NCI-H2171 (cell line): ENCODE measurements at places on chromosomes 2 and 18.

DNA sequence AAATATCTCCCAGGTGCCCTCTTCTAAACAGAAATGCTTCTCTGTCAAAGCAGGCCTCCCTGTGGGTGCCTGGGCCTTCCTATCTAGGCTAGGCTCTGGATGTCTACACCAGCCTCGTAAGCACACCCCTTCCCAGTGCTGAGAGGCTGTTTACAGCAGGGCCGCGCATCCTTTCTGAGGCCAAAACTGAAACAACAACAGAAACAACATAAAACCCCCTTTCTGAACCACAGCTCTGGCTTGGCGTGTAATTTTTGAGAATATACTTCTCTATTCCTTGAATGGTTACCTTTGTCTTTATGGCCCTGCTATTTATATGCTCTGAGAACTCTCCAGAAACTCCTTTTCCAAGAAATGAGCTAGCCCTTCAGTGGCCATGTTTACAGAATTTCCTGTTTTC is 118.4 kb downstream of the BCL2L11 start:
- no peak for DNase-seq

GRCh38 chr2:240448387-240449274 is 13.2 kb downstream of the GPC1 start:
- DNase-seq = no peak

DNA sequence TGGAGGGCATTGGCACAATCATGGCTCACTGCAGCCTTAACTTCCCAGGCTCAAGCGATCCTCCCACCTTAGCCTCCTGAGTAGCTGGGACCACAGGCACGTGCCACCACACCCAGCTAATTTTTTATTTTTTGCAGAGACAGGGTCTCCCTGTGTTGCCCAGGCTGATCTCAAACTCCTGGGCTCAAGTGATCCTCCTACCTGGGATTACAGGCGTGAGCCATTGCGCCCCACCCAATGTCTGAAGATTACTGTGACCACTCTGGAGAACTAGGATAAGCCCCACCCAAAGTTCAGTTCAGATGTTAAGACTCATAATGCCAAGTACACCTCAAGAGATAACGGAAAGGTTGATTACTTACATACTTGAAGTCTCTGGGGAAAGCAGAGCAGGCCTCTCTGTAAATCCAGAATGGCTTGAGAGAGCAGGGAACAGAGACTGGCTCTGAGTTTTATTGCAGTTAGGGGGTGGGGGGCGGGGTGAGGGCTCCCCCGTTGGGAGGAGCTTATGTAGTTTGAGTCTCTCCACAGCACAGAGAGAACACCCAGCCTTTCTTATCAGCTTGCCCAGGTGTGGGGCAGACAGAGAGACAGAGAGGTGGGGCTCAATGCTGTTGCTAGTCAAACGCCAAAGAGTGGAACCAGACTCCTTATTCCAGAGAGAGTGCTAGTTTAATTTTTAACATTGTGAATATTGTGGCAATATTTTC is 26.5 kb upstream of the ERICH2 start:
- no peak for DNase-seq

DNA sequence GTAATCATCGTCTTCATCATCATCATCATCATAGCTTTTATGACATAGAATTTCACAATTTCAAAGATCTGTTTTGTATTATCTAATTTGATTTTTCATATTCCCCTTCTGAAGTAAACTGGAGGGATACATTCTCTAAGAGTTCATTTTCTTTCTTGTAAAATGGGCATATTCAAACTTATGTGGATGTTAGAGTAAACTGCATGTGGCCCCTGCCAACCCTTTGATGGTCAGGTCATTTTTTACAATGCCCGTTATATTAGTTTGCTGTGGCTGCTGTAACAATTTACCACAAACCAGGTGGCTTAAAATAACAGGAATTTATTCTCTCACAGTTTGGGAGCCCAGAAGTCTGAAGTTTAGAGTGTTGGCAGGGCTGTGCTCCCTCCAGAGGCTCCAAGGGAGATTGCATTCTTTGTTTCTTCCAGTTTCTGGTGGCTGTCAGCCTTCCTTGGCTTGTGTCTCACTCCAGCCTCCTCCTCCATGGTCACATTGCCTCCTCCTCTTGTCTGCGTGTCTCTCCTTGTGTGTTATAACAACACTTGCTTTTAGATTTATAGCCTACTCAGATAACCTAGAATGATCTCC is 127.5 kb upstream of the MMADHC start:
- no peak for DNase-seq

GRCh38 chr2:168244318-168244717 is 3.1 kb downstream of the STK39 start:
- DNase-seq = peak; percentile 84

DNA sequence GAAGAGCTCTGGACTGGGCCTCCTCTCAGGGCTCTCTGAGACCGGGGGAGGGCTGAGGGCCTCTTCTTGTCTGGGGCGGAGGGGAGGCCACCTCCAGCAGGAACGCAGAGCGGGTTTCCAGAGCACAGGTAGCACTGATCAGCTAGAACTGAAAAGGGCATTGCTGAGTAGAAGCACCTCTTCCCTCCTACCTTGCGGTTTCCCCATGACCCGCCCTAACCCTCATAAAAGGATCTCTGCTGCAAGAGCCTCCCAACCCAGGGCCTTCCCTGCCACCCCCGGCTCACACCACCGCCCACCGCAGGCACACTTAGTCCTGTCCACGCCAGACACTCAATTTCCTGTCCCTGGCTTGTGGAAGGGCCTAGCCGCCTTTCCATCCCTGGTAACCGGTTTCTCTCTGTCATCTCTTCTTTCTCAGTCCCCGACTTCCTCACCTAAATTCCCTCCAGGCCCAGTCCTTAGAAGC is 966 bp downstream of the ADCY3 start:
- DNase-seq = no peak

DNA sequence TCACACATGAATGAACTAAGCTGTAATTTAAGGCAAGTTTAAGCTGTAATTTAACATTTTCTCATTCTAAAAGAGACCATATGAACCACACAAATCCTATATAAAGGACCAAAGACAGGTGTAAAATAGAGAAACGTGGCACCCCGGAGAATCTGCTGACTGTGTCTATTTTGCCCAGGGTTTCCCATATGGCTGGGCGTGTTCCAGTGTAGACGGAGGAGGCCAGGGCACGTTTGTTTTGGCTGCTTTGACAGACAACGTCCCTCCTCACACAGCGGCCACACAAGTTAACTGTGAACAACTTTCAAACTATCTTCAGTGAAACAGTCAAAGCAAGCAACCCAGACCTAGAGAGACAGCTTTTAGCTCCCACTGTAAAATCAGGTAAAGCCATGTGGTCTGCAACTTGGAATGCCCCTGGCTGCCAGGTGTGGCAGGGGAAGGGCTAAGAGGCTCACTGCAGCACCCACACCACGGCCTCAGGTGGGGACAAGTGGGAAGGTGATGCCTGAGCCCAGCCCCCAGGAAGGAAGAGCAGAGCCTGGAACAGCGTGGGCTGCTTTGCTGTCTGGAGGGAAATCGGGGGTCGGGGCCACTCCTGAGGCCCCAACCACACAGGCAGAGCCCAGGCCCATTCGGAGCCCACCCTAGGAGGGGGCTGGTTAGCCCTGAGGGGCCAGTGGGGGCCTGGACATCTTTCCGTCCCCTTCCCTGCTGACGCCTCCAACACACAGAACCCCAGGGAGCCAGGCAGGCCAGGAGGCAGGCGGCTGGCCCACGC is 40.7 kb downstream of the SLC66A2 start:
- no peak for DNase-seq

GRCh38 chr18:25351280-25351775 is 638 bp downstream of the ZNF521 start:
- no peak for DNase-seq

DNA sequence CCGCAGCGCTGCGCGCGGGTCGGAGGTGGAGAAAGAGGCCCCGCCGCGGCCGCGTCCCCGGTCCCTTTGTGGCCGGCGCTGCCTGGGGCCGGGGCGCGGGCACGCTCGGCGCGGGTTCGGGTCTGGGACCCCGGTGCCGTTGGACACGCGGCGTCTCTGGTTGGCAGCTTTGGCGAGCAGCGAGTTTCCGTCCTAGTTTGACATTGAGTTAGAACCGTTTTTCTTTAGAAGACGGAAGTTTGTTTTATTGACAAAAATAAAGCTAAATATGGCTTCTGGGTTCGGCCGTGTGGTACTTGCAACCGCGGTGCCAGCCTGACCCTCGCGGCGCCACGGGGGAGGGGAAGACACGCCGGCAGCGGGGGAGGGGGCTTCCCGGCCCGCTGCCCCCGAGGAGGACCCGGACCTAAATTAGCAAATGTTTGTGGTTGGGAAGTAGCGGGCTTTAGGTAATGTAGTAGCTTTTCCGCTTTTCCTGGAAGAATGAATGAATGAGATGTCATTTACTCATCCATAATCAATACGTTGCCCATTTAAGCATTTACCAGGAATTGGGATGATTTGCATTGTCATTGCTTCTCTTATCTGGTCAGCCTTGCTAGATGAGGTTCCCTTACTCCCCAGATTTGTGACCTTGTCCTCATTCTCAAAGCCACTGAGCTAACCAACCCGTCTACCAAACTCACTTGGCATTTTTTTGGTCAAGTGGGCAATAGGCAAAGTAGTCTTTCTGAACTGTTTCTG is 530 bp downstream of the GALNT1 start:
- no peak for DNase-seq

- DNase-seq = no peak
These were observed 79.0 kb downstream of the ALPK2 start for GRCh38 chr18:58549814-58550339.

- DNase-seq = no peak
These were observed 1.9 kb downstream of the NEMP2 start for GRCh38 chr2:190532581-190532980.

- DNase-seq = no peak
These were observed 201.5 kb upstream of the SLC35G4 start for GRCh38 chr18:11407940-11408339.

- no peak for DNase-seq
These were observed 35.4 kb downstream of the TMX3 start for GRCh38 chr18:68679528-68679927.

DNA sequence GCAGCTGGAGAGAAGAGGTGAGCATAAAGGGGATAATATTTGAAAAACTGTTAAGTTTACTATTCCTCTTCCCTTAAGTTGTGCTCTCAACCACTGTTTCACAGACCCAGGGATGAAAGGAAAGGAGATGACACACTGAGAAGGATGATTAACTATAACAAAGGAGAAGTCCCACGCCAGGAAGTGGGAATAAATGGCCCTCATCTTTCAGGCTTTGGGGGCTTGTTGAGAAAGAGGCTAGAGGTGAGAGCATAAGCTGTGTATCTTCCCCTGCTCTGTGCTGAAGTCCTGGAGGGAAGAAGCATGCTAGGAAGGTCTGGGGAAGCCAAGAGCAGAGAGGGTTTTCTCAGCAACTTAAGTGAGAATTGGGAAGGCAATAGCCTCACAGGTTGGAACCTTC is 399.1 kb upstream of the ATP5MC3 start:
- no peak for DNase-seq

- no peak for DNase-seq
These were observed 33.4 kb downstream of the SLC66A2 start for GRCh38 chr18:79917853-79918614.

DNA sequence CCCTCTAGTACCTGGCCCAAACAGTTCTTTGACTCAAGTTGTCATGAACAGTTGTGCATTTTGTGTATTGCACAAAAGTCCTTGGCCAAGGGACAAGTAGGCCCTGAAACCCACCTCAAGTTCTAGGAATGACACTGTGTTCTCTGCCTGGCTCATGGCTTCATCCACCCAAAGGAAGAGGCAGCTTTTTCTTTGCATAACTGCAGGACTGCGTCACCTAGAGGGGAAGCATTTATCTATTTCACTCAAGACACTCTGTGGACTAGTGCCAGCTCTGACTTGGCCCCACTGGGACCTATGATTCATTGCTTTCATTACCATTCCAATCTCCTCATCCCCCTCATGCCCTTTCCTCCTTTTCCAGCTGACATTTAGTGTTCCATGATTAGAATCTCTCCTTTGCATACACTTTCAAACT is 119.3 kb upstream of the SIX2 start:
- DNase-seq = no peak

DNA sequence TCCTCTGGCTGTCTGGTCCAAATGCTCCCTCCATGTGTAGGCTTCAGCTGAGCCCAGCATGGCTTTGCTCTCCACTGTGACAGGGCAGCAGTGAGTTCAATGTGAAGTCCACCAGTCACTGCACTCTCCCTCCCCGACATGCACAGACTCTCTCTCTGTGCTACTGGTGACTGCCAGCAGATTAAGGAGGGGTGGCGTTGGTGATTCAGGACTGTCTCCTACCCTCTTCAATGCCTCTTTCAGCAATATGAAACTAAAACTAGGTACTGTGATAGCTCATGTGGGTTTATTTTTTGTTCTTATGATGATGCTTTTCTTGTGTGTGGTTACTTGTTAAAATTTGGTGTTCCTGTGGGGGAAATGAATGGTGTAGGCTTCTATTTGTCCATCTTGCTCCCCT is 201.0 kb upstream of the RBMS1 start:
- DNase-seq = no peak

DNA sequence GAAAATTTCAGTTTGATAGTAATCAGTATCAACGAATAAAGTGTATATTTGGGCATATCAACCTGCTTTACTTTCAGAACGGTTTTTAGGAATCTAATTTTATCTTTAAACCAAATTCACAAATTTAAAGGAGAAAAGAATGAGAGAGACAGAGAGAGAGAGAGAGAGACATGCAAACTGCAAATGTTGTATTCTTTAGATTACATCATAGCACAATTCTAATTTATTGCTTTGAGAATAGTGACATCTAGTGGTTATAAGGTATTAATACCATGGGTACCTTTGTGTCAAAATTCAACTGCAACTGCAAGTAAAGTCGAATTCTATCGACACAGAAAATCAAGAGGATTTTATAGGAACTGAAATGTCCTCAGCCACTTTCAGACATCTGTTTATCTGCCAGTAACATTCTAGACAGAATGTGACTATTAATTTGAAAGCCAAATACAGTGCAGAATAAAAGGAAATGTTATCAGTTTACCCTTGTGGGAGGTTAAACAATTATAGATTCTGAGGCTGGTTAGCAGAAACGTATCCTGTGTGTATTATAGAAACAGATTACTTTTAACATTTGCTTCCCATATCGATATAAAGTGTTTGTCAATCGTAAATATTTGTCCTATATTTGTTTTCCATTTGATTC is 529.8 kb upstream of the VRK2 start:
- peak; percentile 21 for DNase-seq

DNA sequence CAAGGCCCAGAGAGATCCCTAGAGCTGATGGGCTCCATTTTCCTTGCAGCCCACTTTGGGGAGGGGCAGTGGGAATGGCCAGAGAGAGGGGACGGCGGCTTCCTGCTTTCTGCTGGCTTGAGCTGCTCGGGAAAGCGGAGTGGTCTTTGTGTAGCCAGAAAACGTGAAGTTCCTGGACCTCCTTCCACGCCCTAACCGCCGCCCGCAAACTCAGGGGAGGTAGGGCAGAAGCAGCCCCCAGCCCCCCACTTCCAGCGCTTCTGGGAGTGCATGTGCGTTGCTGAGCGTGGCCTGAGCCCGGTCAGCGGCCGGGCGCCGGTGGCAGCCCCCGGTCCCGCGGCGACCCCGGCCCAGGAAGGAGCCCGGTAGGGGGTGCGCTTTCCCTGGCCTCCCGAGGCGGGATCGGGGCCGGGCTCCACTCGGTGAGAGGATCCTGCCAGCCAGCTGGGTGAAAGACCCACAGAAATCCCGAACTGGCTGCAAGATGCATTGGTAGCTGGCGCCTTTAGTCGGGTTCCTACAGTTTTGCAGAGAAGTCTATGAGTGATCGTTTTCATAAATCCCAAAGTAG is 25.3 kb upstream of the BOD1L2 start:
- no peak for DNase-seq

GRCh38 chr2:45192991-45193390 is 183.7 kb upstream of the SIX2 start:
- DNase-seq = no peak
